ENCODE measurements at places on chromosomes 12 and 14.

GRCh38 chr14:55141825-55142224, 12.8 kb downstream of the LGALS3 start:
- no peak for DNase-seq

DNA sequence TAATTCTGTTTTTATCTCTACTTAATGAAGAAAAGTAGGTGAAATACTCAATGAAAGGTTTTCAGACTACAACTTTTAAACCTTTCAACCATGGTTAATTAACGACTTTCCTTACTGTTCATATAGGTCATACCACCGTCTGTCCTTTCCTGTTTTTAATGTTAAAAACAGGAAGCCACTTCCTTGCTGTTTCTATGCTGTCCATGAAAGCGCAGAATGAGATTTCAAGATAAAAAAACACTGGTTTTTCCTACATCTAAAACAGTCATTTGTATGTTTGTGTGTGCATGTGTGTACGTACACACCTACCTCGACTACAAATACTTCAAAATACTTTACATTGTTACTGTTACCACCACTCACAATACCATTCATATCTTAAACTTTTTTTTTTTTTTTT, 27.3 kb downstream of the SPTLC2 start:
- no peak for DNase-seq

- DNase-seq = no peak
Measured at GRCh38 chr14:68683326-68683725, 109.5 kb downstream of the ZFP36L1 start.

- no peak for DNase-seq
Measured at GRCh38 chr12:95634622-95635621, 83.6 kb upstream of the USP44 start.

DNA sequence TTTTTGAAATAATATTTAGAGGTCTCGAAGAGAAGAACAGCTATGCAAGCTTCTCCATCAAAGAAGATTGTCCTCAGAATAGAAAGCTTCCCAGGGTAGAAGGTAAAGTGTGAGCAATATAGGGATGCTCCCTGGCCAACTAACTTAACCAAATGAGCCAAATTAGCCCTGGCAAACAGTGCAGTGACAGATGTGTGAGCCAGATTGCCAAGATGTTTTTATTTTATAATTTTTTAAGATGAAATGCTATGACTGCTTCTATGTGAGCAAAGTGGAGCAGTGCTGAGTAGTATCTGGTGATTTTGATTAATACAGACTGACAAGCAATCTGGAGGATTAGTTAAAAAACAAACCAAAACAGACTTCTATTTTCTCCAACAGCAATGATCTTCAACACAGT, 202.1 kb downstream of the NOVA1 start:
- no peak for DNase-seq

- DNase-seq = no peak
Measured at GRCh38 chr12:131368668-131369071, 342.2 kb upstream of the SFSWAP start.

DNA sequence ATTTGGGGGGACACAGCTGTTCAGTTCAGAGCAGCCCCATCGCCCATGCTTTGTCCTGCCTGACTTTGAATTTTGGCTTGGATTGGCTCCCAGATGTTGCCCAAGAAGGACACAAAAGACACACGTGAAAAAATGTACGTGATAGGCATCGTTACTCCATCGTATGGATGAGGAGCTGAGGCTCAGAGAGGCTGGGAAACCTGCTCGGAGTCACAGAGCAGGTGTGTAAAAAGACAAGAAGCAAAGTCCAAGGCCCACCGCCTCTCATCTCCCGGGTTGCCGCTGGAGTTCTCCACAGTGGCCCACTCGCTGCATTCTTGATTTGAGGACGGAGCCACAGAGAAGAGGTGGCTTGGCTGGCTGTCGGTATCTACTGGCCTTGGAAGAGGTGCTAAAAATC, 41.0 kb upstream of the BEGAIN start:
- no peak for DNase-seq

- DNase-seq = no peak
Measured at GRCh38 chr12:5913387-5913786, 31.7 kb downstream of the ANO2 start.

DNA sequence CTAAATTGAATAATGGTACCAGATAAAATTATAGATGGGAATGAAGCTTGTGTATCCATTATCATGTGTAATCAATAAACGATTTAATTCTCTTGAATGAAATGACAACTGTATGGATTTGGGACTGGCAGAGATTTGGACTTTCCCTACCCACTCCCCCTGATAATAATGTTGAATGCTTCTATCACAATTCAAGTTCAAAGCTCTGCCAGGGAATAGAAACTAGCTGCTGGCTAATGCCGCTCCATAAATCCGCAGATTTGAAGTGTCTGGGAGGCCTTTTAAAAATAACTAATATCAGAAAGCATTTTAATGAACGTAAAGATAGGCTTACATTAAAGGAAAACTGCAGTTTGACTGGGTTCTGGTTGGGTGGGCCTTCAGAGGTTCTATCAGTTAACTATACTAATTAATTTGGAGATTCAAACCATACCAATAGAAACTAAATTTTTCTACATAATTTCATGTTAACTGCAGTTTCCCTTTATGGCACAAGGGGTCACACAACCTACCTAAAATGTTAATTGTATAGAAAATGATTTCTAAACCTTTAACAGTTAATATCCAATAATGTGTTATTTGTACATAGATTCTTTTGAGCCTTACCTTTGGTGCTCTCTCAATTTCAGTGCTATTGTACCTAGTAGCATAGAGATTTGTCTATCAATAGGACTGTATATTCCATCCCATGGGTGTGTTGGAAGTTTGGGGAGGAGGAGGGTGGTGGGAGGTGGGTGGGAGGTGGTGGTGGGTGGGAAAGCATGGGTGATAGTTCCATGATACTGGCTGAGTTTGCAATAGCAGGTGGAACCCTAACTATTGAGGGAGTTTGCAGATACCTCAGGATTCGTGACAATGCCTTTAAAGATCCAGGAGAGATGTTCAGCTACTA, 4.9 kb downstream of the HNRNPA1 start:
- no peak for DNase-seq

DNA sequence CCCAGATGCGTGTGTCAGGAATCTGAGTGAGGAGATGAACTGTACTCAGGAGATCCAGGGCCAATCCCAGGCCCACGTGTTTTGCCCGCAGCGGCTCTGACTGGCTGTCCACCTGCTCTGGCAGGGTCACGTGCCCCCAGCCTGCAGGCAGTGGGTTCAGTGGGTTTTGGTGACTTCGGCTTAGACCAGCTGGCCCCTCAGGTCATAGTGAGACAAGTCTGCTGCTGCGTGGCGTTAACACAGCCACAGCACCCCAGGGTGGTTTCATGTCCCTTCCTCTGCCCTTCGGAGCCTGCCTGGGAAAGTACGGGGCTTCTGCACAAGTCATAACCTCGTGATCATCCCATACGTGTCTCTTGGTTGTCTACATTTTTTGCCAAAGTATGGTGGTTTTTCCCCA, 2.6 kb downstream of the FBRSL1 start:
- DNase-seq = no peak

GRCh38 chr14:51789596-51789995, 70.8 kb upstream of the GNG2 start:
- no peak for DNase-seq

GRCh38 chr14:105316968-105317510, 2.5 kb downstream of the PACS2 start:
- DNase-seq = no peak

GRCh38 chr12:60148109-60148508, 552.3 kb downstream of the SLC16A7 start:
- DNase-seq = no peak

DNA sequence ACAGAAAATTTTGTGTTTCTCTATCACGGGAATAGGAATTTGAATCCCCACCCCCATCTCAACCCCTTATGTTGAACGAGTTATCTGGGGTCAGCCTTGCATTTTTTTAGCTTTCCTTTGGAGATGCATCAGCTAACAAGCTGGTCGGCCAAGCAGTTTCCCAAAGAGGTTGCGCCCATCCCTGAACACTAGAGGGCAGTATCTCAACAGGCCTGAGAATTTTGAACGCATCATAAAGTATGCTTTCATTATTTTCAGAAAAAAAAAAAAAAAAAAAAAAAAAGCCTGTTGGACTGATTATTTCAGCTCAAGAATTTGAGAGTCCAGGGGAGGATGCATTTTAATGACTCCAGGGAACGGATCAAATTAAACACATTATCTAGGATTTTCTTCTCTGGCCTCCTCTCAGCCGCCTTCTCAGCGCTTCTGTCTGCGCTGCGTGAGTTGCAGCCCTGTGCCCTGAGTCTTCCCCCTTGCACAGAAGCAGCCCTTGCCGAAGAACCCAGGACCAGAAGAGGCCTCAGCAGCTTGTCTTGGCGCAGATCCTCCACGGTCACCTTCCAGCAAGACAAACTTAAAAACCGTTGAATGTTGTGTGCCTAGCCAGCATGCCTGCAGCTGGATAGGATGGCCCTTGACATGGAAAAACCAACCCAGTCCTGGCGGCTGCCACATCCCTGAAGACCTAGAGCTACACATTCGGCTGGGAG, 76.6 kb upstream of the GZMB start:
- peak; percentile 10 for DNase-seq

- DNase-seq = peak; percentile 20
Measured at GRCh38 chr12:121465921-121466793, 66.2 kb downstream of the RNF34 start.

DNA sequence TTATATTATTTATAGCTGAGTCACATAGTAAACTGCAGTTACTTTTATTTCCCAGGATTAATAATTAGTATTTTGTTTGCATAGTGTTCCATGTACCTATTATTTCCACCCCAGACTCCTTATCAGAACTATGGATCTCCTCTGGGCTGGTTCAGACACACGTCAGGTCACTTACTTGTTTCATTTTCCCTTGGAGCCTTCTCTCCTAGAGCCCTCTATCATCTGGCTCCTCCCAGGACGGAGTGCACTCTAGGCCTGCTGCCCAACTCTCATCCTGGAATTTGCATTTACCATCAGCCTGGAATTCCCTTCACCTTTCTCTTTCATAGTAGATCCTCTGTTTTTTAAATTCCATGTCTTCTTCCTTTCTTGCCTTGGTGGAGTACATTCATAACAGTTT, 28.5 kb upstream of the GALNT16 start:
- no peak for DNase-seq

DNA sequence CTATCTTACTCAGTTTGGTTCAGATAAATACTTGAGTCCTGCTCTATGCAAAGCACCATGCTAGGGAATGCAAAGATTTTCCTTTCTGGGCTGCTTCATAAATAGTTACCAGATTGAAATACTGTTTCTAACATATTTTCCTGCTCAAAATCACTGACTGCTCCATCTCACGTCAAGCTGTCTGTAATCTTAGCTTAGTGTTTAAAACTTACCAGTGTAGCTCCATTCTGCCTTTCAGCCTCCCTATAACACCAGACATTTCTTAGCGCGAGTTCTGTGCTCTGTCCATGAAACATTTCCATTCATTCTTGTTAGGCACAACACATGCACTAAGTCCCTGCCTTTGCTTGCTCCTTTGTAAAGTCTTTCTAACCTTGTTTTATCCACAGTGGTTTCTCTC, 129.4 kb downstream of the NPAS3 start:
- no peak for DNase-seq

- no peak for DNase-seq
Measured at GRCh38 chr12:7096979-7097378, 4.7 kb upstream of the C1R start.

DNA sequence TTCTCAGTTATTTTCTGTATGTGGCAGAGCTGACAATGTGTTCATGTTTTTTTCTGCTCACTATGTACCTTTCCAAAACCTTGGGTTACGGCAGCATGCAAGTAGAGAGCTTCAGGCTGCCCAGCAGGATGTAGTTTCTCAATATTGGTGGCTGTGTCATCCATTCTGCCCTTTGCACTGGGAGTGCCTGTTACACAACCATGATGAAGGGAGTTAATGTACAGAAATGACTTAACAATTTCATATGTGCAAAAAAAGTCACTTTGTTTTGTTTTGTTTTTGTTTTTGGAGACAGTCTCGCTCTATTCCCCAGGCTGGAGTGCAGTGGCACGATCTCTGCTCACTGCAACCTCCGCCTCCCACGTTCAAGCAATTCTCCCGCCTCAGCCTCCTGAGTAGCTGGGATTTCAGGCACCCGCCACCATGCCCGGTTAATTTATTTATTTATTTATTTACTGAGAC, 6.1 kb upstream of the CNIH1 start:
- DNase-seq = no peak

- DNase-seq = peak; percentile 33
Measured at GRCh38 chr12:102948941-102949352, 8.5 kb upstream of the ASCL1 start.

GRCh38 chr14:91078095-91078737, 17.8 kb upstream of the RPS6KA5 start:
- DNase-seq = no peak

DNA sequence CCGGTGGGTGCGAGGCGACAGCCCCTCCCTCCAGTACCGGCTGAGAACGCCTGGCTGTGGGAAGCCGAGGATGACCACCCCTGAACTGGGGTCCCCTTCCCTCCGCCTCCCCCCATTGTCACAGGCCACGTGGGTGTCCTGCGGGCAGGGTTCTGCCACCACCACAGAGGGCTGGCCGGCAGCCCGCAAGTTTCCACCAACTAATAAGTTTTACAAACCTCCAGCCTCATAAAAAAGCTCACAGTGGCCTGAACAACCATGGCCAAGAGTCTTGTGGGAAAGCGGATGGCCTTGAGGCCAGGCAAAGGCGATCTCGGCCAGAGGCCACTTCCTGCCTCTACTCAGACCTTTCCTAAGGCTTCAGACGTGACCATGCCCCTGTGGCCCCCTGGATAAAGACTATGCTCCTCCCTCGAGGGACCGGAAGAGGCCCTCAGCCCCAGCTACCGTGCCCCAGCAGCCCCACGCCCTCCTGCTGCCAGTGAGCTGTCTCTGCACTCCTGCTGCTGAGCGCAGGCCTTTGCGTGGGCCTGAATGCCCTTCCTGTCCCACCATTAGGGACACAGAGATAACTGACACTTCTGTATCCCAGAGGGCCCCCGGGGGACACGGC, 46.1 kb upstream of the DLK1 start:
- no peak for DNase-seq

- peak; percentile 13 for DNase-seq
Measured at GRCh38 chr14:100440207-100440631, 117.1 kb downstream of the SLC25A47 start.

DNA sequence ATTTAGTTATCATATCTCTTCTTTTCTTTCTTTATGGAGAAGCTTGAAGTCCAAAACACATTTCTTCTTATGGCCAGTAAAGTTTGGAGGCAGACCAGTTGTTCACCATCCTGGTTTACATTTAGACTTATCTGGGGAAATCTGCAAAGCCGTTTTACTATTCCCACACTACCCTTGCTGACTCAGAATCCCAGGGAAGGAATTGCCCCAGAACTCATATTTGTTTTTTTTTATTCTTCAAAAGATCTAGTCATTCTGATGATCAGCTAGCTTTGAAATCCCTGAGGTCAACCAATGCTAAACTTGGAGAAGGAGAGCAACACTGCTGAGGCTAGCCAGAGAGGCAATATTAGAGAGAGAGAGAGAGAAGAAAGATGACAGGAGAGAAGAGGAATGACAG, 12.3 kb upstream of the LMO3 start:
- DNase-seq = no peak

Measured in effector CD8-positive, alpha-beta T cell (primary cell).